ENCODE measurements at places on chromosomes 7 and 10. TPM values are rescaled to one million over a fixed set of nuclear protein-coding genes. Genes with fewer than 3 reads are reported as not detected.

DNA sequence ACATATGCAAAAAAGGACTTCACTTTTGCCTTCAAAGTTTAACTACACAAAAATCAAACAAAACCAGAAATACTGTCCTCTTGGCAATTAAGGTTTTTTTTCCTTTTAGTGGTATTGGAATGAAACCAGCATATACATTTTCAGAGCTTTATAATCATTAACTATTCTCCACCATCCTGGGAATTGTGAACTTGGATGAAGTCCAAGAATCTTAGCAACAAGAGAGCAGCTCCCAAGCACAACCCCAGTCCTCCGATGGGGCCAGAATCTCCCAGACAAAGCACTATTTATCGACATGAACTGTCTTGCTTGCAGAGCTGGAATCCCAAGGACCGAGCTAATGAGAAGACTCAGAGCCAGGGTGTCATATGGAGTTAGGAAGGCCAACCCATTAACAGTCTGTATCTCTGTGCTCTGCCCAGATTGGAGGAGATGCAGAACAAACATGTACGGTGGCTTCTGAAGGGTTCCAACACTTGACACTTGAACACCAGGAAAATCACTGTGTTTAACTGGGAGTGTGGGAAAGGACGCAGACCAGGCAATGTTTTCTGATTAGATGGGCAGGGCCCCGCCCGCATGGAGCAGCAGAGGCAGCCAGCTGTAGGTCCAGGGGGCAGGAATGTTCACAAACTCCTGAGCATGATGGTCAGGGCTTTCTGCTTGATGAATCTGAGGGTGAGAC lies 35.5 kb downstream of the PPP1R3C start:
- no peak for DNase-seq

DNA sequence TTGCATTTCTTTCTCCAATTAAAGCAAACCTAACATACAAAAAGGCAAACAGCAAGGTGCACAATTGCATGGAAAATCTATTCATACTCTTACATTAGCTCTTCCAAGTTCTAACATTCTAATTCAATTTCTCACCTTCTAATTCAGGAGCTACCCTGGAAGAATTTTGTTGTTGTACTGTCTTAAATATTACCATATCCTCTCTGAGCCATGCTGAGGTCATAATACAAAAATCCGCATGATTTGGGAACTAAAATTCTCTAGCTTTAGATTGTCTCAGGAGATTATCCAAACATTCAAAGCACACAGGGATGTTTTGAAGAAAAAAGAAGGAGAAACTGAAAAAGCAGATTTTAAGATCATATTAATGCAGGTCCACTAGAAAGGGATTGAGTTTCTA lies 229.9 kb downstream of the KIAA1217 start:
- no peak for DNase-seq

DNA sequence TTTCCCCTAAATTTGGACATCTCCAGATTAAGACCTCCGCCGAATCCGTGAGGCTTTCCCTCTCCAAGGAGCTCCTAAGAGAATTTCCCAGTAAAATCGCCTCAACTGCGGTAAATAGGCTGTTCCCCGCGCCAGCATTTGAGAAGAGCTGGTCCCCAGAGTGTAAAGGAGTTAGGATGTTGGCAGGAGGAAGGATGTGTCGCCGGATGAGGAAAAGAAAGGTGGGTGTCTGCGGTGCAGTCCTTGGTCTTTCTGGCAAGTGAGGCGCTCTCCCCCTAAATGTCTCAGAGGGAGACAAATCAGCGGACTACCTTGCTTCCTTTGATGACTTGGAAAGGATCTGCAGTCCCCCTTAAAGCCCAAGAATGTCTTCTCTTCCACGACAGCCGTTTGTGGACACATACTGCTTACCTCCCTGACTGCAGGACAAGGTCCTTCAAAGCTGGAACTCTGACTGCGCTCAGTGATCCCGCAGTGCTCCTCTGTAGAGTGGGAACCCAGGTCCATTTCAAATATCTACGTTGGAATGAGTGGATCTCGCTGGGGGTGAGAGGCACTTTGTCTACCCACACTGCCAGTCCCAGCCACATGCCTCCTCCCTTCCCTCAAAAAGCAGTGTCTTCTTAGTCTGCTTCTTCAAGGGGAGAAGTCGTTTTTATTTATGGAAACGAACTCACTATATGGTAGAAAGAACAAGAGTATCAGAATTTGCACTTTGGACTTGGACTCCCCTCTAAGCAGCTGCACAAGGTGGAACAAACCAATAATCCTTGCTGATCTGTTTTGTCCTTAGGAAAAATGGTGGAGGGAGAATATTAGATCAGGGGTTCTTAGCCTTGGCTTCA lies 1.1 kb upstream of the DLG5 start:
- no peak for DNase-seq

DNA sequence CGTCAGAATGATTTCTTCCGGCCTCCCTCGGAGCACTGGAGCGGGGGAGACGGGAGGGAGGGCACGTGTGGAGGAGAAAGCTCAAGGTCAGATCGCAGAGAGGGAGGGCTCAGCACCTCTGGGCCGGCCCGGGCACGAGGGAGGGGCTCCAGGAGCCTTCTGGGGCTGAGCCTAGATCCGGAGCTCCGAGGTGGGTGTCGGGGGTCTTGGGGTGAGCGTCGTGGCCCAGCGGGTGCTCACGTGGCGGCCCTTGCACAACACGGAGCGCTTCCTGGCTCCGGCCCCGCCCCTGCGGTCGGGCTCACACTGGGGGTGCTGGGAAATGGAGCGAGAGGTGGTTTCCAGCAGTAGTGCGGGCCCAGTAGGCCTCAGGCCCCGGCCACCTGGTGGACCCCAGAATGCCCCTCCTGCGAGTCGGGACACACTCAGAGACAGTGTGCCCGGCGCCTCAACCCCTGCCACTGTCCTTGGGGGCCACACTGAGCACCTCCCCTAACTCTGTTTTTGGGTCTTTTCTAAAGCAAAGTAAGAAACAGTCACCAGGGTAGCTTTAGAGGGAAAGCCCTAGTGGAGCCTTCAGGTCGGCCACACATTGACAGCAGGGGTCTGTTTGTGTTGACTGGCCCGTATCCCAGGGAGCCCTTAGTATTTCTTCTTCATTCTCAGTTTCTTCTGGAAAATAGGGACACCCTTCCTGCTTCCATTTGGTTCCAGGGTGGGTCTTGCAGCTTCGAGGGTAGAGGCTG lies 798 bp downstream of the PPIF start:
- DNase-seq, result peak; percentile 77

GRCh38 chr7:64223366-64223765 lies 4.9 kb upstream of the ZNF679 start:
- no peak for DNase-seq

DNA sequence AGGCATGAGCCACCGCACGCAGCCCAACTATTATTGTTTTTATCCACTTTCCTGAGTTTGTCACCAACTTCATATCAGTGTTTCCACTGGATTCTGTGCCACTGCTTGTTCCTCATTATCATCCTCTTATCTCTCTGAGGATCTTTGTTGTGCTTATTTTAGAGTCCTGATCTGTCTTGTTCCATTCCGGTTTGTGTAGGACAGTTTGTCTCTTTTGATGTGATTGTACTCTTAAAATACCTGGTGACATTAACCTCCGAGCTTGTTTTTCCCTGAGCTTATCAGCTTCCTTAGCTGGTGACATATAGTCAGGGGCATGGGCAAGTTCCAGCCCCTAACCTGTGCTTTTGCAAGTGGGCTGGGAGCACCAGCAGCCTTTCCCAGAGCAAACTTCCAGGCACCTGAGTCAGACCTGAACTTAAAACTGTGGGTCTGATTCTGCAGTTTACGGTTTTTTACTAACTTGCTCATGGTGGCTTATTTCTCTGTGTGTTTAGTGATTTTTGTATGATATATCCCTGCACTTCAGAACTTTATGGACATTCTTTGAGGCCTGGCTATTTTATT lies 23.1 kb upstream of the FMC1 start:
- no peak for DNase-seq

DNA sequence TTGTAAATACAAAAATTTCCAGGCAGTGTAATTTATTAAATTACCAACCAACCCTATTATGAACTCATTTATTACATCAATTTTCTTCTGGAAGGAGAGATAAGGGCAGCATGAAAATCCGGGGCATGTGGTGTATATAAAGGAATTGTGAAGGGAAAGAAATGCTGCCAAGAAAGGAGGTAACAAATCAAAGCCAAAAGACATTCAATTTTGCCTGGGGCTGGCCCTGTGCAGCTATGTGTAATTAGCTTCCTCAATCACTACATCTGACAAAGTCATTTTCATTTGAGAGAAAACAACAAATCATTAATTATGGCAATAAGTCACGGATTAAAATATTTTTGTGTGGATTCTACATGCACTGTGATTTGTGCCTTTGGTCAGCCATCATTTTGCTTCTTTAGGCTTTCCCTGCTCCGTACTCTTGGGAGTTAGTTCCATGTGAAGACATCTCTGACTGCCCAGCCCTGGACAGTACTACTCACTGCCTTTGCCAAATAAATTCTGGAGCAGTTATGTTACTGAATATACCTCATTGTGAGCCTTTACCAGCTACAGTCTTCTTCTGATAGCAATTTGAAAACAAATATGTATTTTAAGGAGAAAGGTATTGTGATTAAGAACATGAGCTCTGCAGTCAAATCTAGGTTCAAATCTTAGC lies 191.7 kb downstream of the RELN start:
- DNase-seq, result no peak

DNA sequence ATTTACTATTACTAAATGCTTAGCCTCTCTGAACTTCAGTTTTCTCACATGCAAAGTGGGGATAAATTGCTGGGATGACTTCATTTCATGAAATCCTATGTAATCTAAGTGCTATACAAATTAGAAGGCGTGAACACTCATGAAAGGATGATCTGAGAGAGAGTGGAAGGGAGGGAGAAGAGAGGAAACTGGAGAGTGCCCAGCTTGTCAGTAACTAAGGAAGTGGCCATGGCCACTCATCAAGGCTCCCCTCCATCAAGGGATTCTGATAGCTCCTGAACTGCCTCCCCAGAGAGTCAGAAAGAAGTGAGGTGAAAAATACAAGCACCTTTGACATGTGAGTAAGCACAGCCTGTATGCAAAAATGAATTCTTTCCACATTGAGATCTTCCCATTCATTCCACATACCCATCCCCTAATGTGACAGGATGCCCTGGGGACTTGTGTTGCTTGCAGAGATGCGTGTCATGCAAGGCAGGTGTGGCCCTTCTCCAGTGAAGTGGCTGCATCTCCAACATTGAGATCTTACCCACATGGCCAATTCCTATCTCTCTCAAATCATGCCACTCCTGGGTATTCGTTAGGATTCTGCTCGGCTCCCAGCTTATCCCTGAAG lies 76.5 kb upstream of the ITPRID1 start:
- no peak for DNase-seq

DNA sequence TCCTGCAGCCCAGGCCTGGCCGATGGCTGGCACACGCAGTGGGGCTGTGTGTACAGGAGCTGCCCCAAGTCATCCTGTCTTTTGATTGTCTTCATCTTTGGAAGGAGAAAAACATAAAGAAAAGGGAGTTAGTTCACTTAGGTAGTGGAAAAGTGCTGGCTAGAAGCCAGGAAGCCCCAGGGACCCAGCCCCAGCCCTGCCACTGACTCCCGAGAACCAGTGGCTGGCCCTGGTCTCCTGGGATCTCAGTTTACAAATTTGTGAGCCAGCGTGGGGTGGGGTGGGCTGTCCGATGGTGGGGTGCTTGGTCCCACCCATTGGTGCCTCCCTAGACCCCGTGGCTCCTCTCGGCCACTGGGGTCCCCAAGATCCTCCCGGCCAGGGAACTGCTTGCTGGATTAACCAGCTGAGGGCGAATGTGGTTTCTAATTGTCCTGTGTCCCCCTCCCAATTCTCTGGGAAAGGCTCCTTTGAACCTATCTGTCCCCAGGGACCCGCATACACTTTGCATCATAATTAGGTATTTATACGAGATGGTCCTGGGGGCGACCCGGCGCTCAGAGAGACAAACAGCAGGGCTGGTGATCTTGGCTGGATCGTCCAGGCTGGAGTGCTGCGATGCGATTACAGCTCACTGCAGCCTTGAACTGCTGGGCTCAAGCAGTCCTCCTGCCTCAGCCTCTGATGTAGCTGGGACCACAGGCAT lies 16.3 kb upstream of the CHST12 start:
- DNase-seq, result no peak

The HOXA9 gene
- total RNA-seq, result not detected

The NEUROG3 gene
- total RNA-seq, result not detected

The KIAA1549 gene
- total RNA-seq, result 2.8 TPM

The OPALIN gene
- not detected for total RNA-seq

The HOXA7 gene
- not detected for total RNA-seq

The MRPL43 gene
- 59.1 TPM for total RNA-seq

The OR6V1 gene
- total RNA-seq, result not detected

The CNPY1 gene
- not detected for total RNA-seq
